ENCODE measurements at places on chromosomes 16 and 17.

GRCh38 chr17:60305141-60305540, 86.8 kb downstream of the USP32 start:
- DNase-seq = peak; percentile 82

- no peak for DNase-seq
Observed at GRCh38 chr16:62190426-62190825, 154.2 kb upstream of the CDH8 start.

- DNase-seq = no peak
Observed at GRCh38 chr16:5215901-5216300, 118.3 kb upstream of the EEF2KMT start.

DNA sequence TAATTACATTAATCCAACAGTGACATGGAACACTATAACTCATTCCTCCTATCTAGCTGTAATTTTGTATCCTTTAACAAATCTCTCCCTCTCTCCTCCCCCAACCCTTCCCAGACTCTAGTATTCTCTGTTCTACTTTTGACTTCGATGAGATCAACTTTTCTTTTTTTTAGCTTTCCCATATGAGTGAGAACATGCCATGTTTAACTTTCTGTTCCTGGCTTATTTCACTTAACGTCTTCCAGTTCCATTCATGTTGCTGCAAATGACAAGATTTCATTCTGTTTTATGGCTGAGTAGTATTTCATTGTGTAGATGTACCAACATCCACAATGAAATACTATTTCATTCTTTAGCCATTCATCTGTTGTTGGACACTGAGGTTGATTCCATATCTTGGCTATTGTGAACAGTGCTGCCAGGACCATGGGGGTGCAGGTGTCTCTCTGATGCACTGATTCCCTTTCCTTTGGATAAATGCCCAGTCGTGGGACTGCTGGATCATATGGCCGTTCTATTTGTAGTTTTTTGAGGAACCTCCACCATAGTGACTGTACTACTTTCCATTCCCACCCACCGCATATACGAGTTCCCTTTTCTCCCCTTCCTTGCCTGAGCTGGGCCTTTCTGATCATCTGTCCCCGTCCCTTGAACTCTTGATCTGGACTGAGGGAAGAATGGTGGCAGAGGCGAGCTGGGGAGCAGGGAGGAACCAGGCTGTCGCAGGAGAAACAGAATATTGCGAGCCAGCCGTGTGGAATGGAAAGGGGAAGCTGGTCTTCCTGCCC, 7.7 kb upstream of the CEP295NL start:
- peak; percentile 94 for DNase-seq

- DNase-seq = no peak
Observed at GRCh38 chr17:33967608-33968349, 287.3 kb upstream of the CCL2 start.

GRCh38 chr16:2707368-2708289, 12.4 kb downstream of the PRSS27 start:
- DNase-seq = no peak
